ENCODE measurements at places on chromosomes 7 and 10.
A peak's percentile ranks its signal among the peaks of the same experiment; 100 is the strongest.

- no peak for DNase-seq
Measured at GRCh38 chr7:108038986-108039385, 36.0 kb upstream of the LAMB1 start.

DNA sequence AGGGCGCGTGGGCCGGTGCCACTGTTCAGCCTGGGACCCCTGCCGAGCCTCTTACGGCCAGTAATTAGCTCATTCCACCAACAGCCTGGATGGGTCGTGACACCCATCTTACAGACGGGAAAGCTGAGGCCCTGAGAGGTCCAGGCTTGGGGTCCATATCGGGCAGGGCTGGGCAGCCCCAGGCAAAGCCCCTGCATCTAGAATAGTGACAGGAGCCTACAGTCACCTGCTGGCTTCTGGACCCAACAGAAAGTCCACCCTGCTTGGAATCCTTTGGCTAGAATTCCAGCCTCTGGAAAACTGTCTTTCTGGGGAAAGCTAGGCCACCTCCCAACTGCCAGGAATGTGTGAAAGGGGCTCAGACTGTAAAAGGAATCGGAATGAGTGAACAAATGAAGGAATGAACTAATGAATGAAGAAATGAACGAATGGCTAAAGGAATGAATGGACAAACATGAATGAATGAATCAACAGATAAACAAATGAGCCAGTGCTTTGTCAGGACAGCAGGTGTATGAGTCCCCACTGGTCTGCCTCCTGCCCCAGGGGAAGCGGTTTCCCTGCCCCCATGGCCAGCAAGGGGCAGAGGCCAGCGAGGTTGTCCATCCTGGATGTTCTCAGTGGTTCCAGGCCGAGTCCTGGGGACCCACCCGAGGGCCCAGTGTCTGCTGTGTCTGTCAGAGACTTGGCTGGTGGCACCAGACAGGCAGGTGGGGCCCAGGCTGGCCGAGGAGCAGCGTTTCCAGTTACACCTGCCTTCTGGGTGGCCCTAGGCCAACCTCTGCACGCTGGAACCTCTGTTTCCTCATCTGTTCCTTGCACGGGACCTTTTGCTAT, 24.1 kb upstream of the PDGFA start:
- no peak for DNase-seq

DNA sequence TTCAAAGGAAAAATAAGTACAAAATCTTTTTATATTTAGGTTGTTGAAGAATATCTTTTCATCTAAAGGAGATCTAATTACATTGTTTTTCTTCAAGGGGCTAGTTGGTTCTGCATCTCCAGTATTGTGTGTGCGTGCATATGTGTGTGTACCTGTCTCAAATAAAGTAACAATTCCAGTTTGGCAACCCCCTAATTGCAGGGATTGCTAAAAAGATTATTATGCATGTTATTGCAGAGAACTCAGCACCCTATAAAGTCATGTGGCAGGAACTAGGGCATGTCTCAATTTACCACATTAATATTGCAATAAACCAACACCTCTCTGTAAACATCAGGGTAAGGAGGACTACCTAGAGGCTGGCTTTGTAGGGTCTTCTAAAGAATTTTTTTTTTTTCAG, 37.0 kb downstream of the MRPS33 start:
- DNase-seq, result no peak

DNA sequence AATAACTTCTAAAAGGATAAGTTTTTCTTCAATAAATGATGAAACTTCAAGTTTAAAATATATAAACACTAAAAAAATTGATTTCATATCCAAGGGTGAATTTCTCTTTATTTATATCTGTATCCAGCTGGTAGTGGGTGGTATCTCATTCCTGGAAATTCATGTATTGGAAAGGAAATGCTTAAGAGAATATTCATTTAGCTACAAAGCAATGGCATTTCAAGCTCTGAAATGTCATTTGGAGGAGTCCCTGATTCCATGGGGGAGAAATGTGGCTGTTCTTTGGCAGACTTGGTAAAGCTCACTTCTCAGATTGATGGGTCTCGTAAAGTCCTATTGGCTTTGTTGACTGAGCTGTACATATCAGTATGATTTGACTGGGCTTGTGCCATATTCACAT, 156.3 kb upstream of the TEX47 start:
- DNase-seq, result no peak

DNA sequence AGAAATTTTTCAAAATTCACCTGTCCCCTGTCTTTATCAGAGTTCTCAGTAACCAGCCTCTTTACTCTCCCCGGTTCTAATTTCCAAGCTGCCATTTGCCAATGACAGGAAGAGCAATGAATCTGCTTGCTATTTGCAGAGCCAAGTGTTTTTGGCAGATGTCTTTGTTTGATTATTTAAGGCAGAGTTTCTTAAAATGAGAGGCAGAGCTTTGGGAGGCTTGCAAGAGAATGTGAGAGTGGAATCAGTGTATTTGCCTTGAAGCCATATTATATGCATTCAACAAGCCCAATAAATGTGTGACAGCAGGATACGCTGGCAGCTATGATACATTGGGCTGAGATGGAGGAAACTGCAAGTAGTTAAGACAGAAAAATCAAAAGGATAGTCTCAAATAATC, 196.5 kb downstream of the PHF14 start:
- peak; percentile 21 for DNase-seq

GRCh38 chr10:13247784-13248183, 13.6 kb upstream of the UCMA start:
- DNase-seq, result no peak

DNA sequence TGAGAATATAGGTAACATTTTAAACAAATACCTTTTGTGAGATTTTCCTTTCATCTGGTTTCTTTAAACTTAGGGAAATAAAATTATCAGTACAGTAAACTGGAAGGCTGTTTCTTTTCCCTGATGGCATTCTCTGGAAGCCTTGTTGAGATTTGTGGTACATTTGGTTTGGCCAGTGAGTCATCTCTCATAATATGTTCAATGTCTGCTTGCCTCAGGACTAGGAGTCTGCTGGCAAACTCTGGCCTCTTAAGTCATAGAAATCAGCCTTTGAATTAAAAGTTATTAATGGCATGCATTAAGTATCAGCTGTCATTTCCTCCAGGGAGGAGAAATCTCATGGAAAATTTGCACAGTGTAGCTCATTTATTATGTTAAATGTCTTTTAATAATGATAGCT, 316.6 kb upstream of the KIAA1217 start:
- no peak for DNase-seq

DNA sequence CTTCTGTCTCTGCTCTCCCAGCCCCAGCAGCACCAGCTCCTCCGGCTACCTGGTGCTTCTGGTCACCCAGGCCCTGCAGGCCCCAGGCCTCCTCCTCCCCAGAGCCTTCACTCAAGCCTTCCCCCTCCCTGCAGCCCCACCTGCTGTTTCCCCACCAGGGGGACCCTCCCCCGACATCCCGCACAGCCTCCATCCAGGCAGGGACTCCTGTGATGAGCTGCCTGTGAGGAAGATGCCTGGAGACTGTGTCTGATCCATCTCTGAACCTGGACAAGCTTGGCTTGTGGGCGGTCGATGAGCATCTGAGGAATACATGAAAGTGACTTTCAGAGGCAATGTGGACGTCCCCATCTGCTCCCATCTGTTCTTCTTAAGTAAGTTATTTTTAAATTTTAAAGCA, 45.0 kb downstream of the RAMP3 start:
- no peak for DNase-seq

DNA sequence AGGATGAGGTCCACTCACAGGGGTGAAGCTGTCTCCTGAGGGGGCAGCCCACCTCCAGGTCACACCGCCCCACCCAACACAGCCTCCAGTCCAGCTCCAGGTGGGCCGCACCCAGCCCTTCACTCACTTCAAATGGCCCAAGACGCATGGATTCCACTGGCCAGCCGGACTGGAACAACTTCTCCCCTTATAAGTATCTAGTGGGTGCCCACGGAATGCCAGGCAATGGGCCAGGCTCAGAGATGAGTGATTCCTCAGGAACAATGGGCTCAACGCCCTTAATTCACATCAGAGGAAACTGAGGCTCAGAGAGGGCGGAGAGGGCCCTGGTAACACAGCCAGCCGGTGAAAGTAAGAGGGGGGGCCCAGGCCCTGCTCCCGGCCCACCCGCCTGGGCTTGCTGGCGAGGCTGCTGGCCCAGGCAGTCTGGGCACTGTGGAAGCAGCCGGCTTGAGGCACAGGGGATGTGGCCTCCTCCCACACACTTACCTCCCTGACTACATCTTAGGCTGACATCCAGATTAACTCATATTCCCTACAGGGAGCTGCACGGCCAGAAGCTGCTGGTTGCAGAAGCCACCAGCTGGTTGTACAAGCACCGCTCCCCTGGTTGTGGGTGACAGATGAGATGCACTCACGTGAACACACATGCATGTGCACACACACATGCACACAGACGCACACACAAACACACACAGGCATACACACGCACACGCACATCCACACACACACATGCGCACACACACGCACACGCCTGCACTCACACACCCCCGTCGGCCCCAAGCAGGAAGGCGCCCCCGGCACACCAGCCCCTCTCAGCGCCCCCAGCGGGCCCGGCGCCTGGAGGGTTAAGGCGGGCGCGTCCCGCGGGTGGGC, 1.0 kb upstream of the FAM20C start:
- DNase-seq, result no peak

- DNase-seq, result no peak
Measured at GRCh38 chr10:114881417-114881816, 56.6 kb upstream of the TRUB1 start.

- no peak for DNase-seq
Measured at GRCh38 chr7:111098926-111099250, 8.0 kb downstream of the LRRN3 start.

DNA sequence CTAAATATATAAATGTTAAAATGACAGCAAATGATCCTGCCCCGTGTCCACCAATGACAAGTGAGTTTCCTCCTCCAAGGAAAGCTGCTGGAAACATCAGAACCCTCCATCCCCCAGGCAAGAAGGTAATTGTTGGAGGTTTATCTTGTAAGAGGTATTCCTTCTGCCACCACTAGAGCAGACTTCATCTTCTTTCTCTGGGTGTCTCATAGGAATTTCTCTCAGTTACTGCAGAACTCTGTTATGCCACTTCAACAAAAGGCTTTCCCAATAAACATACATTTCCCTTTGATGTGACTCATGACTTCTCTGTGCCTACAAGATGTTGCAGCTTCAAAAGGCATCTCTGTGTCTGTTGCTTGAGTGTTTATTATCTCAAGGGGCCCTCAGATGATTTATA, 279.1 kb downstream of the BMPER start:
- no peak for DNase-seq

- DNase-seq, result no peak
Measured at GRCh38 chr10:125064681-125065492, 95.5 kb downstream of the CTBP2 start.

GRCh38 chr10:70589762-70590654, 12.5 kb downstream of the PRF1 start:
- DNase-seq, result no peak

- DNase-seq, result no peak
Measured at GRCh38 chr10:48940958-48941357, 1.3 kb upstream of the LRRC18 start.

DNA sequence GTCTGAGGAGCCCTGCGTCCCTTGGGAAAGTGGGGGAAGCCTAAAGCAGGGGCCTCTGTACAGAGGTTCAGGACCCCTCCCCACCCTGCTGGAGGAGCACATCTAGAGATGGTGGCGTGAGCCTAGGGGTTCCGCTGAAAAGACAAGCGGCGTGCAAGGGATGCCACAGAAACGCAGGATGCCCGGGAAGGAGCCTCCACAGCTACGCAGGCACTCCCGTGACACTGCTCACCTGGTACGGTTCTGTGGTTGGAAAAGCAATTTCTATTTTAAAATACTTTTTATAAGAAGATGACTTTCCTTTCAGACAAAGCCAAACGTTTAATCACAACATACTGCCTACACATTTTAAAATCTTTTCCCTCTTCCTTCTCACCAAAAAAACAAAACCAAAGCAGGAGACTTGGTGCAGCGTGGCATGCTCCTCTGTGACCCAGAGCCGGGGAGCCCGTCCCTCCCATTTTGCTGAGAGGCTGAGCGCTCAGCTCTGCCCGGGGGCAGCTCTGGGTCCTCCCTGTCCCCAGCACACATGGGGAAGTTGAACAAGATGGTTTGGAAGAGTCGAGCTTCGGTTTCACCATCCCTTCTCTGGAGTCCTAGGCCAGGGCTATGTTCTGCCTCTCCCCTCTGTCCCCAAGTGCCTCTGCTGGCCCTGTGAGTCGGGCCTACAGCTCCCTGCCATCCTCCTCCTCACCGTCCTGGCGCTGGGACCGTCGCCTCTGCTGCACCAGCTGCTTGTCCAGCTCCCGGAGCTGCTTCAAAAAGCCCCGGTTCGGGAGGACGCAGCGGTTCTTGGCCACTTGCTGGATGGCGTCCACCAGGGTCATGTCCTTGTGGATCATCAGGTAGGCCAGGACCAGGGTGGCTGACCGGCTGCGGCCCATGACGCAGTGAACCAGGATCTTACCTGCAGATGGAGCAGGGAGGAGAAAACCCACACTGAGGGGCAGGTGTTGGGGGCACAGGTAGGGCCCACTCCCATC, 74.0 kb upstream of the SAMD8 start:
- no peak for DNase-seq

DNA sequence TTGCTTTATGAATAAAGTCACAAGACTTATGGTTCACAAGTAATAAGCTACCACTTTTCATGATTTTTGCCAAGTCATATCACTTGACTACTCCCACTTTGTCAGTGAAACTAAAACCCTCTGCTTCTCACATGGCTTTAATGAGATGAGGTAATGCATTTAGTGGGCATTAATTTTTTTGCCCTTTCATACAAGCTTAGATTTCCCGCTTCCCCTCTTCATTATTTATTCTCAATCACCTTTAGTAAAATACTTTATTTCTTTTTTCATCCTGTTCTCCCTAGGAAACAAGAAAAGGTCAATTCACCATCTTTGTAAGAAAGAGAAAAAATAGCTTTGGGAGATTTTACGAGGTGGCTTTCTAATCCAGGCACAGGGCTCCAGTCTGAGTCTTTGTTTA, 109.6 kb upstream of the STARD3NL start:
- no peak for DNase-seq

DNA sequence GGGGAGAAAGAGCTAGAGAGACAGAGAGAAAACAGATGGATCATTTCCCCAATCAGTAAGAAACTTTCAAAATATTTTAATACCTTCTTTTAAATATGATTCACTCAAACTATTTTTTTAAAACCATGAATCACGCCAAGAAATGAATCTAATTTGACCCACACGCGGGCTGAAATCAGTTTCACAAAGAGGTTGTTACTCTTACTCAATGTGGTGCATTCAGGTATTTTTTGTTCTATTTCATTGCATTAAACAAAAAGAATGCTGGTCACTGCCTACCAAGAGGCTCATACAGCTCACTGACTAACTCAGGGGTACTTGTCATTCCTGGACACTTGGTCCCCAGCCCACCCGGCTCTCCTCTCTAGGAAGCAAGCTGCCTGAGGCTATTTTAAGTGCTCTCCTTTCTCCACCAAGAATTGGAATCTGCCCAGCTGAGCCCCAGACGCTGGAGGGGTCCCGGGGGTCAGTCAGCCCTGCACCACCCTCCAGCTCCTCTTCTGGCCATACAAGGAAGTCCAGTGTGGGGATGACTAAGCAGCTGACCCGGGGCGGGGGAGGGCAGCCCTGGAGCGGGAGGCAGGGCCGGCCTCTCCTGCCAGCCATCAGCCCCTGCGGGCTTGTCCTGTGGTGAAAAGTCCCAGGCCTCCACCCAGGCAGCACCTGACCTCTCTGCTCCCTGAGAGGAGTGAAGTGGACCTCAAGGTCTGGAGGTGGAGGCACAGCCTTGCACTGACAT, 21.7 kb upstream of the PFKP start:
- DNase-seq, result no peak

All from NCI-H1436 treated with DMSO at 0.1 percent for 48 hours (cell line).